ENCODE measurements at places on chromosomes 3 and 15.

DNA sequence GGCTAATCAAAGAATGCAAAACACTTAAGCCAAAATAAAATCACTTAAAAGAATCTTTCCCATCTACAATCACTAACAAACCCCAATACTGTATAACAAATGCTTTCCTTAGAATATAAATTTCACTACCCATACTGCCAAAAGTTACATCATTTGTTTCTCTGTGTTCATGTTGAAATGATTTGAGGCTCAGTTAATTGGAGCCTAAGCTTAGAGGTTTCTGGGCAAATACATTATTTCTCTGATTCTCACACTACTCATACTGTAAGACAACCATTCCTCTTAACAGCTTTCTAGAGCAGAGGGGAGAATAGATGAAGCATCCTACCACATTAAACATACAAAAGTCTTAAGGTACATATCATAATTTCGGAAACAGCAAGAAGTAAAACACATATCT lies 2.1 kb downstream of the RIOX2 start:
- DNase-seq: no peak

GRCh38 chr15:78345396-78346125 lies 5.4 kb downstream of the CRABP1 start:
- DNase-seq: no peak

DNA sequence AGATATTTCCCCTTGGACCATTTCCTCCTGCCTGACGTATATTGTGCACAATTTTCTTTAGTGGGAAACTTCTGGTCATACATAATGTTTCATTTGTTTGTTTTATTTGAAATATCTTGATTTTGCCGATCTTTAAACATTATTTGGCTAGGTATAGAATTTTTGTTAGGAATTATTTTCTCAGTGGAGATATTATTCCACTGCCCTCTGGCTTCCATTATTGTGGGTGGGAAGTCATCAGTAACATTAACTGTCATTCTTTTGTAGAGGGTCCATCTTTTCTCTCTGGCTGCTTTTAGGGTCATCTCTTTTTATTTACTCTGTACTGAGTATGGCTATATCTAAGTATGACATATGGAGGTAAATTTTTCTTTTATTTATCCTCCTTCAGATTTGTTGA lies 135.5 kb upstream of the LIPC start:
- DNase-seq: no peak

- DNase-seq: no peak
Observed at GRCh38 chr15:39177561-39177960, 403.3 kb upstream of the THBS1 start.

DNA sequence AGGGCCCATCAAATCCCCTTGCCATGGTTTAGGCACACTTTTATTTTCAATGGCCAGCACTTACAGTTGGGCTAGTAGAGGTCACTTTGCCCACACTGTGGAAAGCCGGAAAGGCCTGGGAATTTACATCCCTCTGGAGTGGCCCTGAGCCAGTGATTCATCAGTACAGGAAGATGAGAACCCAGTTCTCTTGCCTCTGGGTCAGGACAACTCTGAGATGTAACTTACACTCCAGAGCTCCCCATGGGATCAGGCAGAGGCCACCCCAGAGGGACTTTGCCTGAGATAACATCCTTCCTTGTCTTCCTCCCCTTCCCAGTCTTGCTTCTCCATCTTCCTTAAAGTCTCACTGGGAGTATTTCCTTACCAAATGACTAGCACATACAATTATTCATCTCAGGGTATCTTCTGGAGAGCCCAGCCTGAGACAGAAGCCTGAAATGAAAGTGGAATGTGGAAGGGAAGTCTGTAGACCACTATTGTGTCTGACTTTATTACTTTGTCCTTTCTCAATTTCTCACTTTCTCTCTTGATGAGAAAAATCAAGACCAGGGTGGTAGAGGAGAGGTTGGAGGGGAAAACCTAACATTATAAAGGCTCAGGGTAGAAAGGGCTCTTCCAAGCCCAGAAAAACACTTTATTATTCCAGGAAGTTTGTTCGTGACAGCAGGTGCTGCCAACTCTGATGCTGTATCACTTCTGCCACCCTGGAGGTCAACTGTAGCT lies 220.8 kb downstream of the ZNF621 start:
- no peak for DNase-seq

- no peak for DNase-seq
Observed at GRCh38 chr3:69719587-69720122, 19.6 kb upstream of the MITF start.

DNA sequence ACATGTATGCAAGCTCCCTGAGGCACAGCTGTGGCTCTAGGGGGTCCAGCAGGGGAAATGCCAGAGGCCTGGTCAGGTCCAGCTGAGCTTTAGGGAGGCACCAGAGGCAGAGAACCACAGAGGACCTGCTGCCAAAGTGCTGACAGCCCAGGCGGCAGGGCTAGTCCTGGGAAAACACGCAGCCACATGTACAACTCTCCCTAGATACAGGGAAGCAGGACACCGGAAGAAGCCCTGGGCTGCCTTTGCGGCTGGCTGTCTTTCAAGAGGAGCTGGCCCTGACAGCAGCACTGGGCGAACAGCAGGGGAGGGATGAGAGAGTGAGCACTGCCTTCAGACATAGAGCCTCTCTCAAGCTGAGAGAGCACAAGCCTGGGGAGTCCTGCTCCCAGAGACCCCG lies 40.7 kb downstream of the RFT1 start:
- no peak for DNase-seq

- DNase-seq: peak; percentile 36
Observed at GRCh38 chr3:126474498-126475412, 936 bp downstream of the ZXDC start.

DNA sequence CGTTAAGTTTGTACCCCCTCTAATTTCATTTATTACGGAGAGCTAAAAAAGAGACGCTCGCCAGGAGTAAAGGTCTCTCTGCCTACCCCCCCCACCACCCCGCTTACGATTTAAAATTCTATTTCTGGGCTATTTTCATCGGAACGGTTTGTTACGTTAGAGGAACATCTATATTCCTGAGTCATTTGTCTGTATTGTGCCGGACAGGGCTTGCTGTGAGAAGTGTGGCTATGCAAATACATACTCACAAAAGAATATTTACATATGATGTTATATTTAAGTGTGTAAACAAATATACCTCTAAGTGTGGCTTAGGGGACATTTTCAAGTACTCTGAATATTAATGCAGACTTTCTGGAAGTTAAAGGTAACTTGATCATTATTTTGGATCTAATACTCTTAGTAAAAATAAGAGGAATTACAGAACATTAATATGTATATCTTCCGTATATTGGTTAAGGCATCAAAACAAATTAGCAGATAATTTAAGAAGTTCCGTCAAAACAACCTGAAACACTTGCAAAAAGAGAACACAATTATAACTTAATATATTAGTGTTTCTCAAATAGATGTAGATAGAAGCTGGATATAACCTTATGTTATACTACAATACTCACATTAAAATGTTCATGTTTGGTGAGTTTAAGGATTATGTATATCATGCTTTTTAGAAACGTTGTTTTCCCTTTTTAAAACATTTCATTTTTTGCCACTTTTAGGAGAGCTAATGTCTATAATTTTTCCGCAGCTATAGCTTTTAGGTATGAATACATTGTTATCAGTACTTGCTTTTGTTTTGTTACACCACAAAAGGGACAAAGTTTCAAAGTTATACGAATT lies 1.6 kb upstream of the SHOX2 start:
- DNase-seq: no peak

DNA sequence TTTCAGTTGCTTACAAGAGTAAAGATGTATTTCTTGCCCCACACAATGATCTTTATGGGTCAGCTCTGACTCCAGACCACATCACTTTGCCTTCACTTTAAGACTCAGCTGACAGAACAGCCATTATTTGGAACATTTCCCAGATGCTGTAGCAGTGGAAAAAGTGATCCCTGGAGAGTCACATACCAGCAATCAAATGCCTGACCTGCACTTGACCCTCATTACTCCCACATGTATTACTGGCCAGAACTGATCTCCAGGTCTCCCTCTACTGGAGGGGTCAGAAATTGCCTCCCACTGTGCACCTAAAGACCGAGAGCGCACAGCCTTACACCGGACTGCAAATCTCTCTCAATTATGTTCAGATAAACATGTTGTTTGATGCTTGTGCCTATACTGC lies 88.6 kb upstream of the ZNF385D start:
- no peak for DNase-seq

- no peak for DNase-seq
Observed at GRCh38 chr3:42895580-42895868, 10.4 kb upstream of the ZNF662 start.

DNA sequence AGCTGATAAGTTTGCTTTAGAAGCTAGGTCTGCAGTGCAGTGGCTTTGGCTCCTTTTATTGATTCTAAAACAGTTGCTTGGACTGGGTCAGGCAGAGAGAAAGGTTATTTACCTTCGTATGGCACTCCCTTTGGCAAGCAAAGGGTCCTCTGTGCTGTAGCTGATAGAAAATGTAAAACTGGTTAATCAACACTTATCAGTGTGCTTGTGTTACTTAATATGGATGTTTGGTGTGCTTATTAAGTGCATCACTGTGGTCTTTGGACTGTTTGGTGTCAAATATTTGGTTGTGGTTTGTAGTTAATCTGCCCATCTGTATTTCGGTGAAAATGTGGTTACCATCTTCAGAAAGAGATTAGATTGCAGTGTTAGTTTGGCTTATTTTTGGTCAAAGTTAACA lies 16.0 kb downstream of the UBE2E2 start:
- DNase-seq: no peak
